ENCODE measurements at places on chromosomes 2 and 18.

GRCh38 chr2:67164771-67165522 lies 232.2 kb upstream of the ETAA1 start:
- no peak for DNase-seq

- DNase-seq: no peak
These were observed 15.9 kb upstream of the CCDC85A start for GRCh38 chr2:56167616-56168562.

GRCh38 chr2:201955702-201956141 lies 77.9 kb upstream of the FZD7 start:
- DNase-seq: no peak

- DNase-seq: no peak
These were observed 55.1 kb downstream of the SP100 start for GRCh38 chr2:230471074-230471473.

DNA sequence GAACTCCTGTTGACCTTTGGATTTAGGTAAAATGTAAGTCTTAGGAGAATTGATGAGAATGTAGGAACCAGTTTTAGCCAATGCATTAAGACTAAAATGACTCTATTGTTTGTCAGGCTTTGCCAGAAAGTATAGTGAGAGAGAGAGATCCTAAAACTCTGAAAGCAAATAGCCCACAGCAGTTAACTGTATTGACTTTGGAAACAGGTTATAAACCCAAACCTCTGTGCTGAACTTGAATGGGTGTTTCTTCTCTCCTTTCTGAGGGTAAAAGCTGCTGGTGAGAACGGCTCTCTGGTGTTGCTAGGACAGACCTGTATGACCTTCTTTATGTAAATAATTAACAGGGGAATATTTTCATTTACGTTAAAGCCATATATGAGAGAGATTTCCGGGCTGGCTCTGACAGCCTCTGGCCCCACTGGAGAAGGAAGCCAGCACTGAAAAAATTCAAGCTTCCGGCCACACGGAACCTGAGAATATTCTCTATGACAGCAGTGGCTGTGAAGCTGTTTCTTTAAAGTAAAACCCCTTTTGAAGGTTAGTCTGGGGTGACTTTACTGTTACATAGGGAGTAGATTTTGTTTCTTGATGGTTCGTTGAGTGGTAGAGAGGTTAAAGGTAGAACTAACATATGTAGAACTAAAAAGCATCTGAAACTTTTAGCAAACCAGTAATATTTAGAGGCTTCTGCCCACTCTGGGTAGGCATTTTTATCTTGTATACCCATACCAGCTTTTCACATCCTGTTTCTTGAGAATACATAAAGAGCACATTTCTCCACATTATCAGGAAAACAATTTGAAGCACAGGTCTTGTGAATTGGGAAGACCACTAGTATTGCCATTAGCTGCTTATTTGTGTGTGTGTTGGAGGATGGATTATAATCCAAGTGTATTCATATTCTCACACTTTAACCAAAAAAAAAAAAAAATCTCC lies 123.8 kb downstream of the SPTBN1 start:
- peak; percentile 27 for DNase-seq

DNA sequence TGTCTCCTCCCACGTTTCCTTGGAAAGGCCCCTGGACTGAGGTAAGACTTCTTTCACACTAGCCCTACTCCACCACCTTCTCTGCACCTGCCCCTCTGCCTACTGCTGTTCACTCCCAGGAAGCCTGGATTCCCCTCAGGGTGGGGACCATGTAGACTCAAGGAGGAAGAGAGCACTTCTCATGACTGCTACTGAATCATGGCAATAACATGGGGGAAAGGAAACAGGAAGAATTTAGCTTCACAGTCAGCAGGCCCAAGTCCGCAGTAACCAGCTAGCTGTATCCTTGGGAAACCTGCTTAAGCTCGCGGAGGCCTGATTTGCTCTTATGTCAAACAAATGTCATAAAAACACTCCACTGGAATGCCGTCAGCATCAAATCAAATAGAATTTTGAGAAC lies 126.2 kb upstream of the CAPN13 start:
- DNase-seq: no peak

- DNase-seq: no peak
These were observed 740.2 kb upstream of the ZEB2 start for GRCh38 chr2:145260081-145260480.

DNA sequence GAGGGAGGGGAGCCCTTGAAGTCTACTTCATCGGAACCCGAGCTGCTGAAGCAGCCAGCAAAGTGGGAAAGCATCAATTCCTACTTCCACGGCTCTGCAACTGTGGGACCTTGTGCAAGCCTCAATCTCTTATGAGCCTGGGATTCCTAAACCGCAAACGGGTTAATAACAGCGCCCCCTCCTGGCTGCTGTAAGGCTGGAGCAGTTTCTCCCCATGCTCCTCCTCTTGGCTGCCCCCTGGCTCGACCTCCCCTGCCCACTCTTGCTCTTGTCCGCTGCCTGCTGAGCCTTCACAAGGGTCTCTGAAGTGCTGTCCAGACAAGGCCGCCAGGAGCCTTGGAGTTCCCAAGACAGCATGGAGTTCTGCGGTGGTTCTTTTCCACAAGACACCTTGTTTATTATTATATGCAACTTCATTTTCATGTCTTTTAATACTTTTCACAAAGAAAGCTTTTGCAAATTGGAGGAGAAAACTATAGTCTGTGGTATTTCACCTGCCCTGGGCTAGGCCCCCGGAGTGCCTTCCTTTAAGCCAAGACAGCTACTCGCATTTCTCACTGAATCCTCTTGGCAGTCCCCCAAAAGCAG lies 157.2 kb downstream of the DDX1 start:
- DNase-seq: no peak

DNA sequence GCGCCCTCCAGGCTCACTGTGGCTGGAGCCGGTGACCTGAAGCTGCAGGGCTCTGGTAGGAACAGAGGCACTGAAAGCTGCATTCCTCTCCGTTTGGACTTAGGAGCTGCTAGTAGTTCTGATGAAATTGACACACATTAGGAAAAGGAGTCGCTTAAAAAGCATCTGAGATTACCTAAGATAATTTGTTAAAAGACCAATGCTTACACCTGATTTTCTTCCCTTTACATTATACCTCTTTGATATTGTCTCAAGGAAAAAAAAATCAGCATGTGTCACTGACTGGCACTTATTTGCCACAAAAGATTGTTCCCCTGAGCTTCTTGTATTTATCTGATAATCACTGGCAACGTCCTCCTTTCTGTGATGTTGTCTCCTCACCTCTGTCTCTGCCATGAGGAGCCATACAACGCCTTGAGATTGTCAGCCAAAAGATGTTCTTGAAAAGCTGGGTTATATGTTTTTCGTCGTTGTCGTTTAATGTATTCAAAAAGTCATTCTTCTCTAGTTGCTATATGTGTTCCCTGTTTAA lies 618 bp upstream of the CHN1 start:
- no peak for DNase-seq

DNA sequence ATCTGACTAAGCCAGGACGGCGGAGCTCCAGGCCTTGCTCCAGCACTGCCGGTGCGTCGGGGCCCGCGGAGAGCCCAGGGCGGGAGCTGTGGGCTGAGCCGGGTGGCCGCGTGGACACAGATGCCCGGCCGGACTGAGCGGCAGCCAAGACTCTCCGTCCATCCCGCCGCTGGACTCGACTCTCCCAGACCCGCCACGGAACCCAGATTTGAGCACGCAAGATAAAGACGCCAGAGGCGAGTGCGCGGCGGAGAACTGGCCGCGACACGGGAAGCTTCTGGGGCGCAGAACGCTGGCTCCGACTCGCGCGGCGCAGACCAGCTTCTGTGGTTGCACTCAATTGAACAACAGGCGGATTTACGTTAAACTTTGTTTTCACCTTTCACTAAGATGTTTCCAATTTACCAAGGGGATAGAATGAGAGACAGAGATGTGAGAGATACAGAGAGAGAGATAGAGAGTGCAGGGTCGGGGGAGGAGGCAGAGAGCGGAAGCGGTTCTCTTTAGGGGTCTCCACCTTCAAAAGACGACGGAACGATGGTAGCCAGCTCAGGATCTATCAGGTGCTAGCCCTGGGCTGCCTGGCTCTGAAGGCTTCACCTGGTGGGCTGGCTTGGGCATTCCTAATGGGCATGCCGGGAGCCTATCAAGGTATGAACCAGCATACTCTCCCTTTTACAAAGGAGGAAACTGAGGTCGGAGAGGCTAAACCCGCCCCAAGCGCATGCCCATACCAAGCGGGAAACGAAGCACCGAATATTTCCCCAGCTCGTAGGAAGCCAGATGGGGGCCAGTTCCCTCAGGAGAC lies 10.4 kb upstream of the EN1 start:
- DNase-seq: no peak

DNA sequence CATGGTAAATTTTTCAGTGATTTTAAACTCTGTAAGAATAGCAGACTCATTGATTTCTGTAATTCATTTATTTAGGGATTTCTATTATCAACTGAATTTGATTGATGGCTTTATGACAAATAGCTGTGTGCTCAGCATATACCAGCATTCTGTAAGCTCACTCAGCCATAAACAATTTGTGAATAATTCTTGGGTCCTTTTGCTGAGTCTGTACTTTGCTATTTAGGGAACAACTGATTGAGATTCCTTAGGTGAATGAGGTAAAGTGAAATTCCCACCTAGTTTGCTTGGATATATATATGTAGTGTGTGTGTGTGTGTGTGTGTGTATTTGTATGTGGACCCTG lies 76.7 kb upstream of the CAVIN2 start:
- no peak for DNase-seq

GRCh38 chr2:236395067-236395466 lies 130.9 kb upstream of the ASB18 start:
- no peak for DNase-seq
